Right forelimb (tissue), 1 donor: ENCODE measurements at places on chromosomes 11 and 22.

DNA sequence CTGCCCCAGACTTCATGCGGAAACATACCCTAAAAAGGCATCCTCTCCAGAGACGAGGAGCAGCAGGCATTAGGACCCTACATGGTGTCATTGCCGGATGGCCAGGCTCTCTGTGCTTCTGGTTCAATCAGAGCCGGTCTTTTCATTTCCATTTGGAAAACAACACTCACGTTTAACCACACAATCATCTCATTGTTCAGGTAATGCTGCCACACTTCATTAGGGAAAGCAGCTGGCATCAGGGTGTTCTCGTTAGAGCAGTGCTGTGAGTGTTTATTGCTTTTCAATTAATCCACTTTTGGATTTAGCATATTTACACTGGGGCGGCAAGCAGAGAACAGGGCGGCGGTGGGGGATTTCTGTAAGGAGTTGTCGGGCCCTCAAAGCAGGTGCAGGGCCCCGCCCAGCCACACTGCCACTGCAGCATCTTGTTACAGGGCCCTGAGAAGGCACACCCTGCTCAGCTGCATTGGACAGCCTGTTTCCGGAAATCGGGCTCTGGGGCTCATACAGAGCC is 338.6 kb downstream of the SHANK2 start:
- peak; percentile 50 for DNase-seq

- DNase-seq, result no peak
These were observed 66.1 kb downstream of the NFAM1 start for GRCh38 chr22:42365942-42366695.

DNA sequence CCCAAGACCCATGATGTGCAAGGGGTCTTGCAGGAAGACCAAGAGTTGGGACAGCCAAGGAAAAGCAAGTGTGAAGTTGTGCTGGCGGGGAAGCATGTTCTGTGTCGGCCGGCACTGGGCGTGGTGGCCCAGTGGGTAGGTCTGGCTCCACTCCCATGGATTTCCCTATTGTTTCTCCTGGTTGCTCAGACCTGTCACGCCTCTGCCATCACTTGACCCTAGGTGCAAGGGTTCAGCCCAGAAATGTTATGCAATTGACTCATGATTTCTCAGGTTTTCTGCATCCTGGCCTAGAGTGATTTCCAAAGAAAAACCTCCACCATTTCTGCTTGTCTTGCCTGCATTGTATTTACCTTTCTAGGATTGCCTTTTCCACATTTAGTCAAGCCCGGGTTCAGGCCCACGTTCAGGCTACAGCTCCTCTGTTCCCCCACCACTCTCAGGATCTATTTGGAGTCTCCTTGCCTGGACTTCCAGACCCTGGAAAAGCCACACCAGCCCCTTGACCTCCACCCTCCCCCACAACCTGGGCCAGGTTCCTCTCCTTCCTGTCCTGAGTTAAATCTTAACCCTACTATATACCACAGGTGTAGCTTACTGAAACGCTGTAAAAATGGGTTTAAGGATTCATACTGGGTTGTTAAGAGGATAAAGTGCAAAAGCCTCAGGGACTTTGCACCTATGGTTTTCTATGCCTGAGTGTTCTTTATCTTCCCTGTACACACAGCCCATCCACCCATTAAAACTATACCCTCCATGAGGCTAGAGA is 17.5 kb upstream of the FOLR1 start:
- no peak for DNase-seq

GRCh38 chr22:47107431-47107830 is 345.0 kb downstream of the TBC1D22A start:
- DNase-seq, result no peak

- no peak for DNase-seq
These were observed 7.5 kb downstream of the PGAP2 start for GRCh38 chr11:3815845-3816244.

DNA sequence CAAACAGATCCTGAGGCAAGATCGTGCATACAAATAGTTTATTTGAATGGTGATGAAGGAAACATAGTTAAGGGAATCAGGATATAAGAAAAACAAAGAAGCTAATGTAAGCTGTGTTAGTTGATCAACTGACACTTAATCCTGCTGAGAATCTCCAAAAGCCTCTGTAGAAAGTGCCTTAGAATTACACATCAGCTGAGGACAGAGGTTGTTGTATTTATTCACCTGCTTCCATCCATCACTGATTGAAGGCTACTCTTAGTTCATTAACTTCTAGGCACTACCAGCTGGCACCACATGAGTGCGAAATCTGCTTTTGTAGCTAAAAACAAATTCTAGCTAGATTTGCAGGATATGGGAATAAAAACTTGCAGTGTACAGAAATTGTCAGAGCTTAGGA is 1082.0 kb upstream of the CNTN5 start:
- DNase-seq, result no peak

DNA sequence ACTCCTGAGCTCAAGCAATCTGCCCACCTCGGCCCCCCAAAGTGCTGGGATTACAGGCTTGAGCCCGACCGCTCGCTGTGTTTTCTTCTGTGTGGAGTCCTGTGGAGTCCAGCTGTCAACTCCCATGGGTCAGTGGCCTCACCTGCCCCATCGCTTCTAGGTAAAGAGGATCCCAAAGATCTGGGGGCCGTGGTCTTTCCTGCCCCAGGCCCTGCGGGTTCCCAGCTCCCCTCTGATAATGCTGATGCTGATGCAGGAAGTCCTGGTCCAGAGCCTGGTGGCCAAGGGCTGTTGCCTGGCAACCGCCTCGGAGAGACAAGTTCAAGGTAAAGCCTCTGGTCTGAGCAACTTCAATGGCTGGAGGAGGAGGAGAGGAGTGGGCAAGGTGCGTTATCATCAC is 9.6 kb downstream of the SSTR3 start:
- DNase-seq, result no peak

DNA sequence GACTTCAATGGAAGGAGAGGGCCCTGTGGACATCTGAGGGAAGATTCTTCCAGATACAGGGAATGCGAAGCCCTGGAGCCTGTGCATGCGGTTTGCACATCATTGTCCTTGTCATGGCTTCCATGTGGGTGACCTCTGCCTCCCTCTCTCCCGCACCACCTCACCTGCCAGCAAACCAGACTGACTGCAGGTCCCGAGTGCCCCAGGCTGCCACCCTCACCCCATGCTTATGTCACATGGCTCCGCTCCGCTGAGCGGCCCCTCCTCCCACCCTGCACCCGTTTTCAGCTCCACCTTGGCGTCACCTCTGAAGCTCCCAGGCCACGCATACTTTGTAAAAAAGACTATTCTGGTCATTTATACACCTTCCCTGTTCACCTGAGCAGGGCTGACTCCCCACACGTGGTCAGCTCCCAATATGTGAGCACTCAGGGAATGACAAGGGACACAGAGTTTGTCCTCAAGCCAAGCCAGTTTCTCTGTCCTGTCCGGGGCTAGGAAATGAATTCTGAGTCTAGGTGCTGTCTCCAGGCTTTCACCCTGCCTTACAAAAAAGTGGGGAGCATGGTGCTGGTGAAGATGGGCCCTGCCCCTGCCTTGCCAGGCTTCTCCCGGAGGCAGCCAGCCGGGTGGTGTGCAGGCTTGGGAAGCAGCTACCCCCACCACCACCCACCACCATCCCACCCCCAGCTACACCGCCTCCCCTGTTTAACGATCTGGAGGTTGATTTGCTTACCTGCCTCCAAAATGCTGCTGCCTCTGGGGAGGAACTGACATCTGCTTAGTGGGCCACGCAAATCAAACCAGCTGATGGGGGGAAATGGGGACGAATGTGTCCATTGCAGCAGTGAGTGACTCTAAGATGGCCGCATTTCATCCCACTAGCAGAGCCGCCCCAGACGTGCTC is 32.7 kb downstream of the FAM83F start:
- no peak for DNase-seq

GRCh38 chr22:42443240-42444076 is 11.3 kb upstream of the NFAM1 start:
- DNase-seq, result no peak

DNA sequence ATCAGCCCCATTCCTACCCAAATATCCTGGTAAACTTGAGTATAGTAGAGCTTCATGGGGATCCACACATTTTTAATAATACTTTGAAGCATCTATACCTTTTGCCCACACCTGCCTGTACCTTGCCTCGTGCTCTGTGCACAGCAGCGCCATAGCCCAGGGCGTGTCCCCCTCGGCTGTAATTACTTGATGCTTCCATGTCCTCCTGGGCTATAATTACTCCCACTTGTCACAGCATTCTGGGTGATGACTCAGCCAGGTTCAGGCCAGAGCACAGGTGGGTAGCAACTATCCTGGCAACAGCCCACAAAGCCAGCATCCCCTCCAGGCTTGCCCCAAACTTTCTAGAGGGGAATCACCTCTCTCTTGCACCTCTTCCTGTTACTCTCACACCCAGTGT is 23.7 kb upstream of the SLC36A4 start:
- DNase-seq, result no peak

DNA sequence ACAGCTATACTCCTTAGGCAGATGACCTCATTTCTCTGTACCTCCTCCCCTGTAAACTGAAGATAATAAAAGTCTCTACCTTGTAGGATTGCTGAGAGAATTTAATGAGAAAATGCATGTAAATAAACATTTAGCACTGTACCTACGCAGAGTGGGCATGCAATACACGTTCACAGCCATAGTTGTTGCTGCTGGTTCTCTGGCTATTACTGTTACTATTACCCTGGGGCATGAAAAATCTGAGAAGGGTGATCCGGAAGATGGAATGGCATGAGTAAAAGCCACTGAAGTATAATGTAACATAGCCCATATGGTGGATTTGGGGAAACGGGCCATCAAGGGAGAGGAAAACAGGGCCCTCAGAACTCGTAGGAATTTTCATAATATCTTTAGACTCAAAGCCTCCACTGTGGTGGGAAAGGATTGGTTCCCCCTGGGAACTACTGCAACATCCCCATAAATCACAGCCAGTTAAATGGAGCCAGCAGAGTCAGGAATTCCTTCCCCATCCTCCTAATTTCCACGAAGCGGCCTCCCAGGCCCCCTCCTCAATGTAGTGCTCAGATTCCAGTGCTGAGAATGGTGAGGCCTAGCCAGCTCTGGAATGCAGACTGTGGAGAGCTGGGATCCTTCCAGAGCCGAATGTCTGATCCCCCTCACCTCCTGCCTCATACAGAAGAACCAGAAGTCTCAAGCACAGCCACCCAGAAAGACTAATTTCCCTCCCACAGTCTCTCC is 205.3 kb downstream of the MN1 start:
- DNase-seq, result no peak

GRCh38 chr22:26665813-26666231 is 8.4 kb downstream of the MIAT start:
- no peak for DNase-seq

GRCh38 chr11:66853242-66854229 is 3.3 kb upstream of the LRFN4 start:
- DNase-seq, result peak; percentile 42

GRCh38 chr11:46896719-46897406 is 21.5 kb downstream of the LRP4 start:
- DNase-seq, result no peak

GRCh38 chr11:47062736-47063135 is 113.9 kb downstream of the ARFGAP2 start:
- no peak for DNase-seq

DNA sequence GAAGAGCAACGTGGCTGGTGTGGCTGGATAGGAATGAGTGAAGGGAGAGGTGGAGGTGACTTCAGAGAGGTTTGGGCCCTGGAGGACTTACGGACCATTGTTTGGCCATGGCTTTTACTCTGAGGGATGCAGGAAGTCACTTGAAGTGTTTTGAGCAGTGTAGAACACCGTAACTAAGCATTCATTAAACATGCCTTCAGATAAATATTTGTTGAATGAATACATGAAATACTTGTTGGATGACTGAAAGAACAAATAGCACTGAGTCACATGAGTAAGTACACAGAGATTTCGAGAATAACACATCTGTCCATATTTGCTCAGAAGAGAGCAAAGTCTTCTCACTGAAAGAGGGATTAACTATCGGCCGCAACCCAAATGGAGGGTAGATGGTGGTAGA is 182.7 kb upstream of the SNX19 start:
- no peak for DNase-seq

DNA sequence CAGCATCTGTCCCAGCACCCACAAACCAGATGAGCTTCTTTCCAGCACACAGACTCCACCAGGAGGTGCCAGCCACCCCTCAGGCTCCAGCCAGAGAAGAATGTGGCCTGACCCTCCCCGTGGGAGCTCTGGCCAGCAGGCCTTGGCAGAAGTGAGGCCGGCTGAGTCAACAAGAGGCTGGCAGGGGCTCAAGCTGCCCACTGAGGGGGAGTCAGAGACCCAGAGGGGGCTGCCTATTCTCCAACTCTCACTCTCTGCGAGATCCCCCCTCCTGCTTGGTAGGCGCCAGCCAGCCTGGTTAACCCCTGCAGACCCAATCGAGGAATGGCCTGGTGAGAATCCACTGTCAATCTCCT is 10.6 kb upstream of the CDC42EP1 start:
- peak; percentile 74 for DNase-seq

GRCh38 chr11:98561877-98562395 is 458.8 kb upstream of the CNTN5 start:
- DNase-seq, result no peak

- no peak for DNase-seq
These were observed 10.5 kb downstream of the YWHAH start for GRCh38 chr22:31954535-31955523.

DNA sequence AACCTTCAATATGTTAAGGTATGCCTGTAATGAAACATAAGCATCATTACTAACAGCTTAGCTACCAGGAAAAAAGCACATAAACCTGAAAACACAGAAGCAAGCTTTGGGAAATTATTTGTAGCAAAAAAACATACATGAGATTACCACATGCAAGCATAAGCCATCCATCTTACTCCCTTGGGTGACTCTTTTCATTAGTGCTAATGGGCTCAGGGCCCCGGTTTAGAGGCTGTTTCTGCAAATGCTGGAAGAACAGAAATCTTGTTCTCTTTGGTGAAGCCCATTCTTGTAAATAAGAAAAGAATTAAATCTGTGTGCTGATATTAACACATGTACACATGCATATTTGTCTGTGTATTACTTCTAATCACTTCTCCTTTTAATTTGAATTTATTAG is 314.3 kb downstream of the TTC28 start:
- no peak for DNase-seq

- DNase-seq, result no peak
These were observed 40.7 kb downstream of the PACSIN2 start for GRCh38 chr22:42974223-42974622.

- DNase-seq, result no peak
These were observed 125.5 kb downstream of the BBOX1 start for GRCh38 chr11:27166130-27166529.

GRCh38 chr11:102383839-102384238 is 36.8 kb downstream of the BIRC2 start:
- DNase-seq, result no peak

DNA sequence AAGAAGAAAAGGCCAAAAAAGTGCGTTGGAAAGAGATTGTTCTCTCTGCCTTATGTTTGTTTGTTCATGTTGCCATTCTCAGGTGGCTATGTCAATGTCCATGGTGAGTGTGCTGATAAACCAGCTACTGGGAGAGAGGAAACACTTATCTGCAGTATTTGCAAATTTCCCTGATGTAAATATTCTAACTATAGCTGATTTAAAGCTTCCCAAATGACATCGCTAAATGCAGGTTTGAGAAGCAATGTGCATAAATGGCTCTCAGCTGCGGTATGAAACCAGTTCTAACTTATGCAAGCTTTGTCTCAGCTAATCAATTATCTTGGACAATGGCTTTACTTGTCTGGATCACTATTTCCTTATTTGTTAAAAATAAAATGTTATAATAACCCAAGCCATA is 312.5 kb upstream of the ANO3 start:
- no peak for DNase-seq
